ENCODE measurements at places on chromosomes 7 and 10. TPM values are rescaled to one million over a fixed set of nuclear protein-coding genes. Genes with fewer than 3 reads are reported as not detected.

GRCh38 chr7:94095316-94096009 is 91.3 kb upstream of the BET1 start:
- H3K4me3 ChIP-seq: no peak overlapping the region
- no peak for DNase-seq
- H3K36me3 ChIP-seq: no peaks in the 10 kb centered on the region
- no peak overlapping the region for H3K27ac ChIP-seq
- no peaks in the 10 kb centered on the region for H3K4me1 ChIP-seq

CHST12 gene
- total RNA-seq: 7.7 TPM

DNA sequence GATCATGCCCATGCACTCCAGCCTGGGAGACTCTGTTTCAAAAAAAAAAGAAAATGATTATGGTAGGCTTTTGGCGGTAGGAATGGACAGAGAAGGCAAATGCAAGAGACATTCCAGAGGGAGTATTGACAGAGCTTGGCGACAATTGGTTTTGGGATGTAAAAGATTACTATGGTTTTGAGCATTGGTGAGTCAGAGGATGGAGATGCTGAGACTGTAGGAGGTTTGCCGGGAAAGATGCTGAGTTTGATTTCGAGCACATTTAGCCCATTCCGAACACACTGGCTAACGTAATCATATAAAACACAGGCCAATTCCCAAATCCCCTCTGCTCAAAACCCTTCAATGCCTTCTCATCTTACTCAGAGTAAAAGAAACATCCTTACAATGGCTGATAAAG is 161.6 kb upstream of the MKLN1 start:
- no peaks in the 10 kb centered on the region for H3K36me3 ChIP-seq
- H3K27ac ChIP-seq: no peak overlapping the region
- H3K27me3 ChIP-seq: no peaks in the 10 kb centered on the region

- H3K4me3 ChIP-seq: no peak overlapping the region
- H3K27ac ChIP-seq: no peak overlapping the region
- no peaks in the 10 kb centered on the region for H3K36me3 ChIP-seq
Measured at GRCh38 chr10:78953113-78953798, 115.5 kb upstream of the ZMIZ1 start.

DNA sequence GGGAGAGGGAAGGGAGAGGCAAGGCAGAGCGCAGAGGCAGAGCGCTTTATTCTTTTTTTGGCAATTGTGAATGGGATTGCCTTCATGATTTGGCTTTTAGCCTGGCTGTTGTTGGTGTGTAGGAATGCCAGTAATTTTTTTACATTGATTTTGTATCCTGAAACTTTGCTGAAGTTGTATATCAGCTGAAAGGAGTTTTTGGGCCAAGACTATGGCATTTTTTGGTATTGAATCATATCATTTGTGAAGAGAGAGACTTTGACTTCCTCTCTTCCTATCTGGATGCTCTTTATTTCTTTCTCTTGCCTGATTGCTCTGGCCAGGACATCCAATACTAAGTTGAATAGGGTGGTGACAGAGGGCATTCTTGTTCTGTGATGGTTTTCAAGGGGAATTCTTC is 291.3 kb downstream of the REEP3 start:
- no peaks in the 10 kb centered on the region for H3K27me3 ChIP-seq
- H3K36me3 ChIP-seq: no peaks in the 10 kb centered on the region
- no peak overlapping the region for H3K4me3 ChIP-seq
- no peak overlapping the region for H3K27ac ChIP-seq
- DNase-seq: no peak
- no peaks in the 10 kb centered on the region for H3K4me1 ChIP-seq

GRCh38 chr7:197413-198335 is 5.3 kb downstream of the FAM20C start:
- no peak overlapping the region for H3K27ac ChIP-seq
- no peaks in the 10 kb centered on the region for H3K4me1 ChIP-seq
- H3K36me3 ChIP-seq: no peaks in the 10 kb centered on the region
- H3K27me3 ChIP-seq: no peaks in the 10 kb centered on the region
- H3K4me3 ChIP-seq: no peak overlapping the region
- DNase-seq: no peak

GRCh38 chr10:123936426-123936825 is 44.8 kb upstream of the CPXM2 start:
- H3K4me3 ChIP-seq: no peak overlapping the region
- H3K27me3 ChIP-seq: no peaks in the 10 kb centered on the region
- no peaks in the 10 kb centered on the region for H3K36me3 ChIP-seq
- H3K27ac ChIP-seq: no peak overlapping the region

DNA sequence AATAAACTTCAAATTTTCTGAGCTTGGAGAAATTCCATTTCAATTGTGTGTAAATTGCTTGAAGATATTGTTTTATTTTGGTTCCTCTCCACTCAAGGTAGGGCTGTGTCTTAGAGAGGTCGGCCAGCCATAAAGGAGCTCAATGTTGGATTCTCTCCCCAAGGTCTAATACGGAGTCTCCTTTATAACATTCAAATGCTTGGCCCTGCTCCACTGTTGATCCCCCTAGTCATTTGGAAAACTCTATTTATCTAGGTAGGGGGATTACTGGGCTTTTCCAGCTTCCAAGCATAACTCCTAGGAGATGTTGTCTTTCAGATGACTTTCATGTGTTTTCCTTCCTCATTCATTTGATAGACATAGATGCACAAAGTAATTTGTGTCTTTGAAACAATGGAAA is 170.9 kb downstream of the LRMDA start:
- H3K4me3 ChIP-seq: no peak overlapping the region
- H3K27me3 ChIP-seq: no peaks in the 10 kb centered on the region
- no peak overlapping the region for H3K27ac ChIP-seq
- no peak for DNase-seq
- H3K4me1 ChIP-seq: no peaks in the 10 kb centered on the region
- H3K36me3 ChIP-seq: no peaks in the 10 kb centered on the region

FOXI2 gene
- not detected for total RNA-seq

DNA sequence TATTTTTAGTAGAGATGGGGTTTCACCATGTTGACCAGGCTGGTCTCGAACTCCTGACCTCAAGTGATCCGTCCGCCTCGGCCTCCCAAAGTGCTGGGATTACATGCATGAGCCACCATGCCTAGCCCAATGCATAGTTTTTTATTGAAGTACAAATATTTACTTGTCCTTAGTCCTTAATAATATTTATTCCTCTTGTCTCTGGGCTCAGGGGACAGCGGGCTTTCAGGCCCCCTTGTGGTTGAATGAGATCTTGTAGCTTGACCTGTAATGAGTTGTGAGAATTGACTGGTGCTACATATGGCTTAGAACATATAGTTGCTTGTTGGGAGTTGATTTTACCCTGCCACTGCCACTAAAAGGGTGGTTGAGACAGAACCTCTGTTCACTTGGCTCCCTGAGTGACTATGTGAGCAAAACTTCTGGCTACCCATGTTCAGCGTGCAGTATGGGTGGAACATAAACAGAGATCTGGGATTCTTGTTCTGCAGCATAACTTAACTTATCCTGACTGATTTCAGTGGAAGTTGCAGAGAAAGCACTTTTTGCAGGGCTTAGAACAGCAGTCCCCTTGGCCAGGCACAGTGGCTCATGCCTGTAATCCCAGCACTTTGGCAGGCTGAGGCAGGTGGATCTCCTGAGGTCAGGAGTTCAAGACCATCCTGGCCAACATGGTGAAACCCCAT is 14.9 kb downstream of the CCL26 start:
- no peak overlapping the region for H3K27ac ChIP-seq
- no peak overlapping the region for H3K4me3 ChIP-seq
- DNase-seq: no peak
- no peaks in the 10 kb centered on the region for H3K27me3 ChIP-seq
- H3K4me1 ChIP-seq: no peaks in the 10 kb centered on the region

DNA sequence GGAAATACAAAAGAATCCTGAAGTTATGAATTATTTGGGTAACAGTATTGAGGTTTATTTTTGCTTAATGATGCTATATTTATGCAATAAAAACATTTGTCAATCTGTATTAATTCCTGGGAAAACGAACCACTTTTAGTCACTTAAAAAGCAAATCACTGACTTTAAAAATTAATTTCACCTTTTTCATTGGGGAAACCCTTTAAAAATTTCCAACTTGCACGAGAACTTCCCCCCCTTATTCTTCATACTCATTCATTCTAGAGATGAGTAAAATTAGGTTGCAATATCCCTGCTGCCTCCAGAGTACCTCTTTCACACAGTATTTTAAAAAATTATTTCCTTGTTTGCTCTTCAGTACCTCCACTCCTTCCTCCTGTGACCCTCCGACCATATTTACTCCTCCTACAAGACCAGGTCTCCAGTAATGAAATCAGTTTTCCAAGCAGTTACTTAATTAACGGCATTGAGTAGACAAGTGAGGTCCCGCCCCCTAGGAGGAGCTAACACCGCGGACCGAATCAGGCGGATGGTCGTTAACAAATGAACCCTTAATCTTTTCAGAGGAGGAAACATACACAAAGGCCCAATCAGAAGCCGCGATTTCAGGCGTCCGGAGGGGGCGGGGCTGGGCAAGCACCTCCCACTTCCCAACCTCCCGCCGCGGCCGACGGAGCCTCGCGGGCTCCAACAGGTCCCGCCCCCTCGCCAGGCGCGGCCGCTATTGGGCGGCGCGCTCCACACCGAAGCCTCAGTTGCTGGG is 465 bp upstream of the TRIM24 start:
- no peaks in the 10 kb centered on the region for H3K36me3 ChIP-seq
- peaks cover 15% of the 10 kb centered on the region for H3K4me1 ChIP-seq
- no peak overlapping the region for H3K27ac ChIP-seq
- H3K4me3 ChIP-seq: peak overlapping the region; percentile 60

GRCh38 chr10:5442990-5443370 is 30.6 kb downstream of the NET1 start:
- no peak for DNase-seq
- no peak overlapping the region for H3K27ac ChIP-seq
- peaks cover 14% of the 10 kb centered on the region for H3K4me1 ChIP-seq

DNA sequence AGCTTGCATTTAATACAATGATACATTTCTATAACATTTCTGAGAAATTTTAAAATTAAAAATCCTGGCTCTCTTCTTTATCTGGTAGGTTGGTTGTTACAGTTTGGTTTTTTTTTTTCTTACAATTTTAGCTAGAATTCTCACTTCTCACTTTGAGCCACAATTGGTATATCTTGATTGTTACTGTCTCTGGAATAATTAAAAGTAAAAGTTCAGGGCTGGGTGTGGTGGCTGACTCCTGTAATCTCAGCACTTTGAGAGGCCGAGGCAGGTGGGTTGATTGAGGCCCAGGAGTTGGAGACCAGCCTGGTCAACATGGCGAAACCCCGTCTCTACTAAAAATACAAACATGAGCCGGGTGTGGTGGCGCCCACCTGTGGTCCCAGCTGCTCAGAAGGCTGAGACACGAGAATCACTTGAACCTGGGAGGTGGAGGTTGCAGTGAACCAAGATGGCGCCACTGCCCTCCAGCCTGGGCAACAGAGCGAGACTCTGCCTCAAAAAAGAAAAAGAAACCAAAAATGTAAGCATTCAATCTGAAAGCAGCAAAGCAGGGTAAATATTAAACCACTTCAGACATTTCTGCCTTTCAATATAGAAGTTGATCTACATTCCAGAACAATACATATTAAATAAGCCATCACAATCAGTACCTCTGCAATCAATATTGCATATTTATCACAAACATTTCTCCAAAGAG is 88.6 kb upstream of the PFKP start:
- no peak overlapping the region for H3K27ac ChIP-seq
- H3K4me3 ChIP-seq: no peak overlapping the region
- no peaks in the 10 kb centered on the region for H3K27me3 ChIP-seq
- no peaks in the 10 kb centered on the region for H3K4me1 ChIP-seq
- DNase-seq: no peak
- no peaks in the 10 kb centered on the region for H3K36me3 ChIP-seq

LLCFC1 gene
- total RNA-seq: not detected

- no peak overlapping the region for H3K4me3 ChIP-seq
Measured at GRCh38 chr10:101114646-101115045, 16.5 kb upstream of the TLX1 start.

THAP5 gene
- total RNA-seq: 40.9 TPM

DNA sequence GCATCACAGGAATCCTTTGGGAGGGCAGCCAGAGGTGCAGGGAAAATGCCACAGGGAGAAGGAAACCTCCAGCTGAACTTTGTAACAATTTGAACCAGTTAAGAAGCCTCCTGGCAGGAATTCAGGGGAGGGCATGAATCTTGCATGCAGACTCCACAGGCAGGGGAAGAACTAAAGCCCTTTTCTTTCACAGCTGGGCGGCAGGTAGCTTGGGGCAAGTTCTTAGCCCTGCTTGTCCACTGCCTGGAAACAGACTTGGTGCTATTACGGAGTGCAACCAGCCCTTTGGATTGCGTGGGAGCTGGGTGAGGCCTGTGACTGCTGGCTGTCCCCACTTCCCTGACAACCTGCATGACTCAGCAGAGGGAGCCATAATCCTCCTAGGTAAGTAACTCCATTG is 51.7 kb upstream of the ADAM12 start:
- H3K27me3 ChIP-seq: no peaks in the 10 kb centered on the region
- H3K4me1 ChIP-seq: no peaks in the 10 kb centered on the region
- H3K4me3 ChIP-seq: no peak overlapping the region

TMEM273 gene
- 60.2 TPM for total RNA-seq

DNA sequence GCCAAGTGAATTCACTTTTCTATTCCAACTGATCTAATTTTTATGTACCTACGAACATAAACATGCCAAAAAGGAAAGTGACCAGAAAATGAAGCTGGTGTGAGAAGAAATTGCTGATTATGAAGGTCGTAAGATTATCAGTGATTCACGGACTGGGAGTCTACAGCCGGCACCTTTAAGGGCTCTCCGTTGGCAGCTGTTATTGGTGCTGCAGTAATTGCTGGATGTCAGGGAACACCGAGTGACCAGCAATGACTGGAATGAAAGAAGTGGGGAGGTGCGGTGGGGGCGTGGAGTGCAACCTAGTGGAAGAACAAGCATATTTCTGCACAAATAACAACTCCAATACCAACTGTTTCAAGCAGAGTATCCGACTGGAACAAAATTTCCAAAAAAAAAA is 109.8 kb upstream of the TARP start:
- H3K4me1 ChIP-seq: no peaks in the 10 kb centered on the region
- H3K27ac ChIP-seq: no peak overlapping the region
- no peaks in the 10 kb centered on the region for H3K27me3 ChIP-seq
